ENCODE measurements at places on chromosomes 11 and 22. TPM values are rescaled to one million over a fixed set of nuclear protein-coding genes. Genes with fewer than 3 reads are reported as not detected.
A peak's percentile ranks its signal among the peaks of the same experiment; 100 is the strongest.

Gene RTN4R
- 9.6 TPM for total RNA-seq

Gene TAF6L
- total RNA-seq = 70.9 TPM

Gene ELMOD1
- not detected for total RNA-seq

Gene CD6
- not detected for total RNA-seq

GRCh38 chr11:119791701-119792151 is 62.7 kb upstream of the NECTIN1 start:
- DNase-seq = peak; percentile 80

- DNase-seq = no peak
Measured at GRCh38 chr11:133817449-133817848, 27.9 kb downstream of the SPATA19 start.

DNA sequence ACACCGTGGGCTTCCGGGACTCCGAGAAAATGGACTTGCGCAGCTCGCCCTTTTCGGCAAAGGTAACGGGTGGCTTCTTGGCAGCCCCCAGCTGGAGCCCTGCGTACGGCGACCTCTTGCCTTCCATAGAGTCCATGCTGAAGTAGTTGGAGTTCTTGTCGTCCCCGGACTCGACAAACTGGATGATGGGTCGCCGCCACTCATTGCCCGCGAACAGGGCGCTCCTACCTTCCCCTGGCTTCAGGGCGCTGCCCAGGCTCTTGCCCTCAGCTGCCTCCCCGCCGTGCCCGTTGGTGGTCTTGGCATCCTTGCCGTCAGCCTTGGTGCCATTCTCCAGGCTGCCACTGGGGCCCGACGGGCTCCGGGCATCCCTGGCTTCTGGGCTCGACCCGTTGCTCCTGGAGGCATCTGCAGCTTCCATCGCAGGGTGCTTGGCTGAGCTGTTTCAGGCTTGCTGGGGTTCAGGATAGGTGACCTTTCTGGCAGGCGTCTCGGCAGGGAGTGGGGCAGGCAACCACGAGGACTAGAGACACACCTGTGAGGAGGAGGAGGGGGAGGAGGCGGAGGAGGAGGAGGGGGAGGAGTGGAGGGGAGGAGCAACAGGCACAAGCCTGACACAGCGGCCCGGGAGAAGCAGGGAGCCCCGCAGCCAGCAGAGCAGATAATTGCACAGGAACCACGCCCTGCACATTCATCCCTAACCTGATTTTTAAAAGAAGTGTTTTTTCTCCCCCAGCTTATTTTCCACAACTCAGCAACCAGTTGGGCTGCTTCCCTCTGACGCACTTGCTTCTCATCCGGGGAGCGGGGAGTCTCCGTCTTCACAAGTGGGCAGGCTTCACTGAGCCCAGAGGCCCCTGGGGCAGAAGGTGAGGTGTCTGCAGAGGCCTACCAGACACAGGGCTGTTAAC is at the start of gene TRIM29:
Gene TRIM29 (minus strand): TSS at position 503 of the 911 bp plus-strand sequence. CDS start 82 bp downstream, at position 421.
- no peak for DNase-seq

GRCh38 chr11:87039371-87039770 is 1.6 kb downstream of the TMEM135 start:
- no peak for DNase-seq

- no peak for DNase-seq
Measured at GRCh38 chr11:21896216-21896615, 296.7 kb upstream of the ANO5 start.

DNA sequence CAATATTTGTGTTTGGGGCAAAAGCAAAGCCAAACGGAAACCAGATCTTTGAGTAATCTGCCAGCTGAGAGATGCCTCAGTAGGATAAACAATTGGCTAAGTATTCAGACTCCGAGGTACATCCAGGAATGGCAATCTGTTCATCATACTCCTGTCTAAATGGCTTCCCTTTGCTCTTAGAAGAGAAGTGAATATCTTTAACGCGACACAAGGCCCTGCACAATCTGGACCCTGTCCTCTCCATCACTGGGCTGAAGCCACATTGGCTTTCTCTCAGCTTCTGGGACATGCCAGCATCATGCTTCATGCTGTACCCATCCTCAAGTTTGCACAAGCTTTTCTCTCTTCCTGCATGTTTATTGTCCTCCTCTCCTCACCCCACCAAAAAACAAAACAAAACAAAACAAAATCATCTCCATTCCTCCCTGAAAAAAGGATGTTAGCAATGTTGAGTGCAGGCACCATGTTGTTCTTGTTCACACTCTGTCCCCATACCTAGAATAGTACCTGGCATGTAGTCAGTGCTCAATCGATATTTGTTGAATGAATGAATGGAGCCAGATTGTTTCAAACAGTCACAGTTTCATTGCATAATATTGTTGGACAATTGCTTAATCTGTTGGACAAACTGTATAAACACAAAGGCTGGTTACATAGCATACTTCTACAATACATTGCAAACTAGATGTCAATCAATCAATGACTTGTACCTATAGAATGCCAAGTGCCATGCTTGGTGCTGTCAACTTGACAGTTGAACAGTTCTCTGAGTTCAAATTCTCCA is 38.2 kb upstream of the SESN3 start:
- no peak for DNase-seq

Measured in A673 (cell line).